ENCODE measurements at places on chromosomes 1 and 21.

- DNase-seq: no peak
These were observed 175.1 kb downstream of the CAMTA1 start for GRCh38 chr1:6960291-6960811.

DNA sequence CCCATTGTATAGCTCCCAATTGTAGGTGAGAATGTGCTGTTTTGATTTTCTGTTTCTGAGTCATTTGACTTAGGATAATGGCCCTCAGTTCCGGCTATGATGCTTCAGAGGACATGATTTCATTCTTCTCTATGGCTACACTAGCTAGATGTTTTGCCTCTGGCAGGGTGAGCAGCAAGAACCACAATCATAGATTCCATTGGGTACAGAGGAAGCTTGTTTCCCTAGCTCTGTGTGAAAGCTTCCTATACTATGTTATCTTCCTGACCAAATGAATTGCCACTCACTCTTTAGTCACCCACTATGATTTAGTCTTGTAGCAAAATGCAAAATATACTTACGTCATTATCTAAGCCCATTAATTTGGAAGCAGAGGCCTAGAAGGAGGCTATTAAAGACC is 616.3 kb downstream of the PLA2G4A start:
- DNase-seq: no peak

DNA sequence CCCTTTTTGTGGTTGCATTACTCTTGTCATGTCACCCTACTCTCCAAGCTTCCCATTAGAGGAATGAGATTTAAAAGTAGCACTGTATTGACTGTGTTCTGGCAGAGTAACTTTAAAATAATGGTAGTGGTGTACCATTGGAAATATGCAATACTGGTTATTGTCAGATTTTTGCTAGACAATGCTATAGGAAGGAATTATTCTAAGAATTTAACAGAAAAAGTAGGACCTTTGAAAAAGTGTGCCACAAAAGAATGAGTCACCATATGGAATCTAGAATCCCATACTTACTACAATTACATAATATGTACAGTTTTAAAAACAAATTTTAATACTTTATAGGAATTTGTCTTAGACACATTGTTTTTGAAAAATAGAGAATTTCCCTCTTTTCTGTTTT is 13.8 kb downstream of the MIER1 start:
- DNase-seq: no peak

GRCh38 chr1:218211241-218211640 is 73.9 kb upstream of the RRP15 start:
- no peak for DNase-seq

DNA sequence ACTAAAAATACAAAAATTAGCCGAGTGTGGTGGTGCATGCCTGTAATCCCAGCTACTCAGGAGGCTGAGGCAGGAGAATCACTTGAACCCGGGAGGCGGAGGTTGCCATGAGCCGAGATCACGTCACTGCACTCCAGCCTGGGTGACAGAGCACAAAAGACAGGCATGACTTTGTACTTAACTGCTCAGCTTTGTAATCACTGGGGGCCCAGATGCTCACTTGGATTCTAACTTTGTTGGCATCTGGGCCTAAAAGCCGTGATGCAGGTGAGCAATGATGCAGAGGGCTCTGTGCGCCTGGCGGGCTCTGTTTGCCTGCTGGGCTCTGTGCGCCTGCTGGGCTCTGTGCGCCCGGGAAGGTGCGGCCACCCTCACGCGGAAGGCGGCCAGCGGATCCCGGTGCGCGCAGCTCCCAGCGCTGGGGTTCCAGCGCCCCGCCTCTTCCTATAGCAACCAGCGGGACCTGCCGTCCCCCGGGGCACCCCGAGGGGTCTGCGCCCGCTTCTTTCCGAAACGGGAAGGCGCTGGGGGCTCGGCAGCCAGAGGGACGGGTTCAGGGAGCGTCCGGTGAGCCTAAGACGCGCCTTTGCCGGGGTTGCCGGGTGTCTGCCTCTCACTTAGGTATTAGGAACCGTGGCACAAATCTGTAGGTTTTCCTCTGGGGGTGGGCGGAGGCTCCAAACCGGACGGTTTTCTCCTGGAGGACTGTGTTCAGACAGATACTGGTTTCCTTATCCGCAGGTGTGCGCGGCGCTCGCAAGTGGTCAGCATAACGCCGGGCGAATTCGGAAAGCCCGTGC is 31.7 kb downstream of the PRMT2 start:
- no peak for DNase-seq

GRCh38 chr1:165434281-165434680 is 10.6 kb downstream of the RXRG start:
- DNase-seq: no peak

DNA sequence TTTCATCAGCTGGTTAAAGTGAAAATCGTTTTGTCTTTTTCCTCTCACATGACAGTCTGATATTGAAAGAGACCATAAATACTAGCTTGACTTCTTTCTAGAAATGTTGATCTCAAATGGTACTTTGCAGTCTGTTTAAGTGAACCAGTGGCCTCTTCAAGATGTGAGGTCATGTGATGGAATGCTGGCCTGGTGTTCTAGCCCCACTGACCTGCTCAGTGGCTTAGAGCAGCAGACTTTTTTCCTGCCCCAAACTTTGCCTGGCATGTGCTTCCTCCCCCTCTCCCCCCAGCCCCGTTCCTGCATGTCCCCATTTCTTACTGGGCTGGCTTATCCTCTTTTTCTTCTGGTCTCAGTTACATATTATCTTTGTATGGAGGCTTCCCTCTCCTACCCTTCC is 34.3 kb downstream of the ZYG11A start:
- DNase-seq: no peak

- DNase-seq: no peak
These were observed 11.9 kb upstream of the COL18A1 start for GRCh38 chr21:45393021-45393420.

DNA sequence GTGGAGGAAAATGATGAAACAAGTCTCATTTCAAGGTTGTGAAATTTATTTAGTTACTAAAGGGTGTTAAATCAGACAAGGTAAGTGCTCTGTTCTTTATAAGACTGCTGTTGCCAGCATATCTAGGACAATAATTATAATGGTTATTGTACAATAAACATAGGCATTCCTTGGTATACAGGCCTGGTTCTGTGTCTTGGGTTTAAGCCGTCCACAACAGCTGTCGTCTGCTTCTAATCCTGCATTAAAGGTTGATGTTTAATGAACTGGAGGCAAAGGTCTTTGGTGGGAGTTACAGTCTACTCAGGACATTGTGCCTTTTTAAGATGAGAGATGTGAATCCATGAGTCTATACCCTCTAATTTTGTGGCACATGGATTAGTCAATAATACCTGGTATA is 23.4 kb upstream of the FMO4 start:
- no peak for DNase-seq
